ENCODE measurements at places on chromosomes 7 and 10. TPM values are rescaled to one million over a fixed set of nuclear protein-coding genes. Genes with fewer than 3 reads are reported as not detected.

Gene MKX
- not detected for total RNA-seq

Gene AKAP9
- 14.8 TPM for total RNA-seq

Gene GPRIN2
- 33.2 TPM for total RNA-seq

Gene IGFBP1
- 30.8 TPM for total RNA-seq

Gene MYO3A
- not detected for total RNA-seq

Gene PON1
- 0.34 TPM for total RNA-seq

Gene CUTC
- total RNA-seq: 35.8 TPM

Gene MAGI2
- 0.40 TPM for total RNA-seq

Gene PNLIPRP2
- total RNA-seq: 0.09 TPM

Gene BTBD16
- total RNA-seq: 0.52 TPM

Gene ZDHHC16
- total RNA-seq: 52.8 TPM

Gene PHKG1
- total RNA-seq: 0.41 TPM

Gene MYL10
- not detected for total RNA-seq

Gene SFRP4
- total RNA-seq: 4.2 TPM

Data from A549 treated with CpdA at 1 μM for 4 hours (cell line).